ENCODE measurements at places on chromosomes 3 and 15.

DNA sequence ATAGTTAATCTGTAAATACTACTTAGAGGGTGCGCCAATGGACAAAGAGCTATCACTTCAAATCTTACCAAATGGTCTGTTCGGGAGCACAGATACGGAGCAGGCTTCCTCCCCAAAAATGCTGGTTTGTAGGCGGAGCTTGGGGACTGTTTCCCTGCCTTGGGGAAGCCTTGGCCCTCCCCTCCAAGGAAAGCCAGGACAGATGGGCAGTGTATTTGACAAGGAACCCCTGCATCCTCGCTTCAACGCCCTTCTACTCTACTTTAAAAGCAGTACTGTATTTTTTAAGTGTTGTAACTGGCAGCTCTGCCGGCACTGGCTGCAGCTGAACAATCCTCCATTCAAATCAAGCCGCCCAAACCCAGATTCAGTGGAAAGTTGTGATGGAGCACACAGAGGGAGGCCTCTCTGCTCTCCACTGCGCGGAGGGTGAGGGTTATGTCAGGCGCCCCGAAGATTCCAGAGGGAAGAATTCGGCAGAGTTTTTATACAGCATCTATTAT, 83.1 kb upstream of the FNDC3B start:
- no peak for DNase-seq

- DNase-seq, result no peak
These were observed 48.9 kb upstream of the CPNE4 start for GRCh38 chr3:132083583-132084279.

DNA sequence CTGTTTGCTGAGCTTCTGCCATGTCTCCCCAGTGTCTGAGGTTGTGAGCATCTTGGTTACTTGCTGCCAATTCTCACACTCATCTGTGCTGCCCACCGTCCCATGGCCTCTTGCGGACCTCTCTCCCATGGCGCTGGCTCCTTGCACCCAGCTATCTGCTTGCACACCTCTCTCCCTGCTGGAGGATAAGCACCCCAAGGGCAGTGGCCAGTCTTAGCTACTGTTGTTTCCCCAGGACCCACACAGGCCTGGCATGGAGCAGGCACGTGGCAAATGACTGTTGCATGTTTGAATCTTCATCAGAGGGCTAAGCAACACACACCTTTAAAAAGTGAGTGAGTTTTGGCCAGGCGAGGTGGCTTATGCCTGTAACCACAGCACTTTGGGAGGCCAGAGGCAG, 14.7 kb downstream of the LIPC start:
- DNase-seq, result no peak

DNA sequence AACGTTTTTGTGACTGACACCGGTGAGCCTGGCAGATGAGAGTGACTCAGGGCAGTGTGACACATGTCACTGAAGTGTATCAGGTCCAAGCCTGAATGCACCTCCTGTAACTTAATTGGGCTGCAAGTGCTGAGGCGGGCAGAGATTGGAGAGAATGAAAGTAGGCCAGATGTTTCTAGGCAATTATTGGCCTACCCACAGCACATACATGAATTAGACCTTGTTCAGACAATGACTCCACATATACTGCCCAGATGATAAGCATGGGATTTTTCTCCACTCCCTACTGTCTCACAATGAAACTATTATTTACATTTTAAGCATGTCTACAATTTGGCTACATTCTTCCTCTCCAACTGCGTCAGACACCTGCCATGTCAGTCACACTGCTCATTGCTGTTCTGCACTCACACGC, 187.3 kb upstream of the ZNF385D start:
- DNase-seq, result no peak

DNA sequence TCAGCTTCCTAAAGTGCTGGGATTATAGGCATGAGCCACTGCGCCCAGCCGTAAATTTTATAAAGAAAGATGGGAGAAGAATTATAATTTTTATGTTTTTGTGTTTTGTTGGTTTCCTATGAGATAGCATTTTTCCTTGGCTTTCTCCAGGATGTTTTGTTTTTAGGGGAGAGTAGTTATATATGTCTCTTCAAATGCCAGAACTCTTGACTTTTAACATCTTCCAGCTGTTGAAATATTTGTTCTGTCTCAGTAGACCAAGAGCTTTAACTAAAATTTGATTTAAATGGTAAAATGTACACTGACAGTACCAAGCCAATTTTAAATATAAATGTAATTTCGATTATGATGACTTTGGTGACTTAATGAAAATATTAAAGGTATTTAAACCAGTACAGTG, 96.8 kb downstream of the DHX36 start:
- DNase-seq, result no peak

DNA sequence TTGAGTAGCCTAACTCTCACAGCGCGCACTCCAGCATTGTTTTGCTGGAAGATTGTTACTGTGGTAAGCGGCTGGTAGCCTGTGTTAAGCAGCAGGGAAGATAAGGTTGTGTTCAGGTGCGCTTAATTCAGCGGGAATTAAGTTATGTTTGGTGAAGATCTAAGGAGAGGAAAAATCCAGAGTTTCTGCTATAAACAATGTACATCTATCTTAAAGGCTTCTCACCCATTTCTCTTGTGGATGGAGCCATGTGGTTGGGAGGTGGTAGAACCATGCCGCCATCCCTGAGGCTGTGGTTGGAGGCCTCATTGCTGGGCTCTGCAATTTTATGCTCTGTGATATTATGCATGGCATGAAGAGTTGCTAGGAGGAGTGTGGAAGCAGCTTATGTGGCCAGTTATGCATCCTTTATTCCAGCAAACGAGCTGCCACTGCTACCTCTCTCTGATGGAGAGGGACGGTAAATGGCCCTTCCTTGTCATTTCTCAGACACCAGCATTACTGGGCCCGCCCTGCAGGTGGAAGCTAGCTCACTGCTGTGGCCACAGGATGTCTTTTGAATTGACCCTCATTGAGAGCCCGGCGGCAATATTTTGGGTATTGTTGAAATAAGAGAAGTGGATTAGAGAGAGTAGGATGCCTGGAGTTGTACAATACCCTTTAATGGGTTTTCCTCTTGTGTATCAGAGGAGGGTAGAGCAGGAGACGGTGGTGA, 1.3 kb downstream of the MINAR1 start:
- no peak for DNase-seq

- DNase-seq, result no peak
These were observed 37.0 kb upstream of the CDCP1 start for GRCh38 chr3:45182915-45183871.

DNA sequence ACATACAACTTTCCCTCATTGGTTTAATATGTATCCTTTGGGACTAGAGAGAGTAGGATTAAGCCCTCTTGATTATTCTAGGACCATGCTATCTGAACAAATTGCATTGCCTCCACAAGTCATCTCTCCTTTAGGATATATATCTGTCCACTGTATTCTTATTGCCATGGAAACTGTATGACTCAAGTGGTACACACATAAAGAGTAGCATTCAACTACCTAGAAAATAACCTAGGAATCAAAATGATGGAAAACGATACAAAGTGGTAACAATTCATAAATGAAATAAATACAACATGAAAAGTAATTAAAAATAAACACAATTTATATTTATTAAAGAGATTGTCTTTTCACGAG, 212.1 kb upstream of the P2RY1 start:
- DNase-seq, result no peak

GRCh38 chr3:65005486-65005885, 317.7 kb upstream of the ADAMTS9 start:
- no peak for DNase-seq

- DNase-seq, result no peak
These were observed 3.8 kb downstream of the MKRN2 start for GRCh38 chr3:12560505-12561190.

DNA sequence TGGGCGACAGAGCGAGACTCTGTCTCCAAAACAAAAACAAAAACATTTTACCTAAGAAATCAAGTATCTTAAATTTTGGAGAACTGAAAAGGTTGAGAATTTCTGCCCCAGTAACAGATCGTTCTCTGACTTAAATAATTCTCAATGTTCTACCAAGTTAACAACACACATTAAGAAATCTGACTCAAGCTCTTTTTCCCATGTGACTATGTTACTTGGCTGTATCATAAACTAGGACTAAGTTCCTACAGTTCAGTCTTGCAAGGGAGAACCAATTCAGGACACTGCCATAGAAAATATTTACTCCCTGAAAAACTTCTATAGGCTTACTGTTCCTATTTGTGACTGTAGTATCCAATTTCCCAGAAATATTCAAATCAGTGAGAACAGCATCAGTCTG, 20.9 kb upstream of the USF3 start:
- DNase-seq, result no peak

- DNase-seq, result no peak
These were observed 29.3 kb upstream of the POLR2M start for GRCh38 chr15:57677204-57677603.

- DNase-seq, result no peak
These were observed 25.6 kb upstream of the MAP3K13 start for GRCh38 chr3:185337231-185337816.

GRCh38 chr15:78243058-78243457, 8.7 kb upstream of the ACSBG1 start:
- no peak for DNase-seq

GRCh38 chr15:83102346-83102745, 5.1 kb upstream of the TM6SF1 start:
- DNase-seq, result no peak

- no peak for DNase-seq
These were observed 410.6 kb upstream of the ADAMTS9 start for GRCh38 chr3:65098400-65098799.

GRCh38 chr3:21839176-21839575, 88.2 kb upstream of the ZNF385D start:
- no peak for DNase-seq

GRCh38 chr15:52427804-52428203, 100.9 kb downstream of the MYO5A start:
- DNase-seq, result no peak

DNA sequence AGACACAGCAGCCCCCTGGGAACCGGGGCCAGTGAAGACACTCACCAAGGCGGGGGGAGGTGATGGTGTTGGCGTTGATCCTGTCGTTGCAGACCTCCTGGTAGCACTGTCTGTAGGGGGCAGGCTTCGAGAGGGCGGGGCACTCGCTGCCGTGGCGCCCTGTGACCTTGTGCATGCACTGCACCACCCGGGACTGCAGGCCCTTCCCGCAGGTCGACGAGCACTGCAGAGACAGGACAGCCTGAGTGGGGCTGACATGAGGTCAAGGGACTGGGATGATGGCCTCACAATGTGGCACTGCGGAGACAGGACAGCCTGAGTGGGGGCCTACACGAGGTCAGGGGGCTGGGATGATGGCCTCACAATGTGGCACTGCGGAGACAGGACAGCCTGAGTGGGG, 242.8 kb upstream of the LYSMD4 start:
- DNase-seq, result no peak

DNA sequence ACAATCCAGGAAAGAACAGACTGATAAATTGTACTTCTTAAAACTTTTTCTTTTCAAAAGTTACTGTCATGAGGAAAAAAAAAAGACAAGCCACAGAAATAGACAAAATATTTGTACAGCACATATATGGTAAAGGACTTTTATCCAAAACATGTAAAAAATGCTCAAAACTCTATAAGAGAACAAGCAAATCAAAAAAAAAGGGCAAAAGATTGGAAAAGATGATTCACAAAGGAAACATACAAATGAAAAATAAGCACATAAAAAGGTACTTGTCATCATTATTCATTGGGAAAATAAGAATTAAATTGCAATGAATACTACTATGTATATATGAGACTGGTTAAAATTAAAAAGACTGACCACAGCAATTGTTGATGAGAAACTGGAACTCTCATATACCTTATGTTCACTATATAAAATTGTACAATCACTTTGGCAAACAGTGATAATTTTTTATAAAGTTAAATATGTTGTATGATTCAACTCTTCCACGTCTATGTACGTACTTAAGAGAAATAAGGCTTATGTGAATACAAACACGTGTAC, 39.7 kb downstream of the DIPK2A start:
- DNase-seq, result no peak

GRCh38 chr3:183180110-183180783, 17.7 kb upstream of the LAMP3 start:
- DNase-seq, result no peak

DNA sequence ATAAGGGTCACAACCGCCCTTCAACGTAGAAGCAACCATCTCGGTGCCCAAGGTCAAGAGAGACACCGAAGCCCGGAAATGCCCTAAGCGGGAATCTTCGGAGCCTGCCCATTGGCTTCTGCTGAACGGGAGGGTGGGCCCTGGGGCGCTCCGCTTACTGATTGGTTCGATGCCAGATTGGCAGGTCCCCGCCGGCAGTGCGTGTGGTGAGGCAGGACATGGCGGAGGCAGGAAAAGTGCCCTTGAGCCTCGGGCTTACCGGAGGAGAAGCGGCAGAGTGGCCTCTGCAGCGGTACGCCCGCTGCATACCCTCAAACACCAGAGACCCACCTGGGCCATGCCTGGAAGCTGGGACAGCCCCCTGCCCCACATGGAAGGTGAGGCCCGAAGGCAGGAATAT, at the start of gene REC114:
Gene REC114, plus strand, starts transcription at position 197 of the 400 bp plus-strand sequence. Its CDS starts 22 bp downstream, at position 219.
- no peak for DNase-seq

DNA sequence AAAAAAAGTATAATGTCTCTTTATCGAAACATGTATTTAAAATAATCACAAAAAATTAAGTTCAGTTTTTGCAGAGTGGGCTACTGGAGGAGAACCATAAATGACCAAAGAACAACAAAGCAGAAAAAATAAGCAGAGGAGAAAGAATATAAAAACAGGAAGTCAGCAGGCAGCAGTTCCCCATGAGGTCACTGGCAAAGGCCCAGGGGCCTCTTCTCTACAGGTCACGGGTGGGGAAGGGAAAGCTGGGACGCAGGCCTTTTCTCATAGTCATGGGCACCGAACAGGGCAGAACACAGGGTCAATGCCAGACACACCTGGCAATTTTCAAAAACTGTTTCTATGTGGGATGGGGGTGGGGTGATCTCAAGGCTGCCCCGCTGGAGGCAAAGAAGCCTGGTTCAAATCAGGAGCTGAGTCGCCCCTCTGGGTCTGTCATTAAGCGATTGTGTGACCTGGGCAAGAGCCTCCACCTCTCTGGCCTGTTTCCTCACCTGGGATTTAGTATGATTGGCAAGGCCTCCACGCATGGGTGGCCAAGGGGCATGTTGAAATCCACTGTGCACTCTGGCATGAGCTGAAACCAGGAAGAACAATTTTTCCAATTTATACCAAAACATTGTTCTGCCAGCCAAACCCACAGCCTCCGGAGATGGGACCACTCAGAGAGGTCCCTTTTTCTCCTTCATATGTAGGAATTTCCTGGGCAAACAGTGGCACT, 43.8 kb upstream of the UACA start:
- no peak for DNase-seq

- no peak for DNase-seq
These were observed 5.0 kb downstream of the PIGZ start for GRCh38 chr3:196963631-196963953.

- no peak for DNase-seq
These were observed 159.2 kb downstream of the CHST2 start for GRCh38 chr3:143278721-143279120.
